ENCODE measurements at places on chromosomes 7 and 10. TPM values are rescaled to one million over a fixed set of nuclear protein-coding genes. Genes with fewer than 3 reads are reported as not detected.
A peak's percentile ranks its signal among the peaks of the same experiment; 100 is the strongest.

The TAS2R5 gene
- total RNA-seq: 3.4 TPM

The SUGCT gene
- 3.9 TPM for total RNA-seq

The EN2 gene
- not detected for total RNA-seq

The TIMM23B gene
- 17.8 TPM for total RNA-seq

The POLR2J2 gene
- total RNA-seq: 3.1 TPM

The GAD2 gene
- 9.7 TPM for total RNA-seq

The SYT15 gene
- 0.47 TPM for total RNA-seq

- DNase-seq: no peak
Measured at GRCh38 chr10:47184273-47184672, 115.7 kb upstream of the GDF10 start.

DNA sequence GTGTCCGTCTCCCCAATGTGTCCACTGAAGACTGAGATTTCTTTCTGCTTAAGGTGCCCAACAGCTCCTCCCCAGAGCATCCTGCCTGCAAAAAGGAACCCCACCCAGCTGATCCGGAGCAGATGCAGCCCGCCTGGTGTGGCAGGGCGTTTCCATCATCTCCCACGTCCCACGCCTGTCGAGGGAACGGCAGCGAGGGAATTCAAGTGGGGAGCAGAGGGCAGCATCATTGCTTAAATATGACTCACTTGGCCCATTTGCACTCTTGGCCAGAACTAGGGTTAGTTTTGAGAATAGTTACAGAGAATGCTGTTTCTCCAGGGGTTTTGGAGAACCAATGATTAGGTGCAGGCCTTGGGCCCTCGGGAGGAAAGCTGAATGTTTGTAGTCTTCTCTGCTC, 20.8 kb downstream of the VWA2 start:
- DNase-seq: no peak

DNA sequence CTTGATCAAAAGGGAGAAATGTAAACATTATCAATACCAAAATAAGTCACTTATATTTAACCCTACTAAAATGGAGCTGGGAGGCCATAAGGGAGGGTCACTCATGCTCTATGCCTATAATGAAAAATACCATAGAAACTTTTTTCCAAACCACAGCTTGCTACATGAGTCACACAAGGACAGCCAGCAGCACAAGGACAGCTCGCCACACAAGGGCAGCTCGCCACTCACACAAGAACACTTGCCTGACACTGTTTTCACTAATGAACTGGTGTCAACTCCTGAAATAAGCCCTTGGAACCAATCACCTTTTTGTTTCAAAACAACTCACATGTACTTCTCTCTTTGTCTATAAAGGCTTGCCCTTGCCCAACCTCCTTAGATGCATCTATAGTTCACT, 43.3 kb downstream of the FRMPD2 start:
- DNase-seq: no peak

DNA sequence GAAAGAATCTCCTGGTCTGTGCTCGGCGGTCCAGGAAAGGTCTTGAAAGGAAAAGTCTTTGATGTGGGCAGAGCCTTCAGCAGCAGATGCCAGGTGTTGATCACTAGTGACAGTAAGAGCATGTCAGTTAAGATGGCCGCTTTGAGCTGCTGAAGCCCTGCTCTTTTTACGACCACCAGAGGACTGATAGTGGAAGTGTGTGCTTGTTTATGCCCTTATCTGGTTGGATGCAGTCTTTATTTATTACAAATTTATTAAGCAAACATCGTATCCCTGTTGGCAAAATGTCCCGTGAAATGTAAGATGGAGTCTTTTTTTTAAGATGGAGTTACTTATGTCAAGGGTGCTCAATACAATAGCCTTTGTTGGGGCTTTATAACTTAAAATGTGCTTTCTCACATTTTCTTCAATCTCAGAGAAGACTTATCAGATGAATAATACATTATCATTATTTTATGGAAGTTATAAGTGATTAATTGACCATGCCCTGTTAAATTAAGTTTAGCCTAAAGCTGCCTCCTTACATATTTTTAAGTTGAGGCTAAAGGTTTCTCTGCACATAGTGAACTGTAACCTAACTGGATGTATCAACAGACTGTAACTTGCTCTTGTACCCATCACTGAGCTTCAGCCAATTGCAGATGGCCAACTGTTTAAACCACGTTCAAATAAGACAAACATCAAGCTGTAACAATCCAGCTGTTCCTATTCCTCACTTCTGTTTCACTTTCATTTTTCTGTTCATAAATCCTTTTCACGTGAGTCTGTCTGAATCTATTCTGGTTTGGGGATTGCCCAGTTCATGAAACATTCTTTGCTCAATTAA, 97.4 kb upstream of the PIK3CG start:
- no peak for DNase-seq

DNA sequence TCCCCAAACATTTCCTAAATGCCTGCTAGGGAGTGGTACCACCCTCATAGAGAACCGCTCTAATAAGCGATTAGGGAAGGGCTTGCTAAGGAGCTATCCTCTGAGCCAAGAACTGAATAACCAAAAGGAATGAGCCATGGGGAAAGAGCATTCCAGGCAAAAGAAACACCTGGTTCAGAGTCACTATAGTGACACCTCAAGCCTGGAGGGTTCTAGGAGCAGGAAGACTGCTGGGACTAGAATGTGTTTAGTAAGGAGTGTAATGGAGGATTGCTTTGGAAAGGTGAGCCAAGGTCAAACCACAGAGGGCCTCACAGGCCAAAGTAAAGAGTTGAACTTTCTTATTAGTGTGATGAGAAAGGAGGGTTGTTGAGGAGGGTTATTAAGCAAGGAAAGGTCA, 38.7 kb upstream of the NRBF2 start:
- DNase-seq: no peak

DNA sequence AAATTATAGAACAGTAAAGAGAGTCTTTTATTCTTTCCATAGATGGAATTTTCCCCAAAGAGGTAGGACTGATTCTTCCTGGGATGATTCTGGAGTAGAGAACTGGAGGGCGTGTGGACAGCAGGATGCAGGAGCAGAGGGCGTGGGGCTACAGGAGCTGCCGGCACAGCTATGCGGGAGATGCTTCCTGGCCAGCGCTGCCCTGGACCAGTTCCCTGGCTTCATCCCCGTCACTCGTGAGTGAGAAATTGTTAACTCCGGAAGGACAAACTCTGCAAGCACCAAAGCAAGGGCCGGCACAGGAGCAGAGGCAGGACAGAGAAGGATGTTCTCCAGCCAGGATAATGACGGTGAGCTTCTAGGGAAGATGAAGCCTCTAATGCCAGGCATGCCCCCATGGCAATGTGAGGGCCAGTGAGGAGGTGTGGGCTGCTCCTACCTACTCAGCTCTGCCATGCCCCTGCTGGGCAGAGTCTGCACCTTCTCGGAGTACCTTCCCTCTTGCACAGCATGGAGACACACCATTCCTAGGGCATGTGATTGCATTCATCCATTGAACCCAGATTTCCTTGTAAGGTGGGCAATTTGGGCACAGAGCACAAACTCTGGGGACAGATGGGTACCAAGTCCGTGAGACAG, 760.9 kb upstream of the IGFBP3 start:
- DNase-seq: no peak

DNA sequence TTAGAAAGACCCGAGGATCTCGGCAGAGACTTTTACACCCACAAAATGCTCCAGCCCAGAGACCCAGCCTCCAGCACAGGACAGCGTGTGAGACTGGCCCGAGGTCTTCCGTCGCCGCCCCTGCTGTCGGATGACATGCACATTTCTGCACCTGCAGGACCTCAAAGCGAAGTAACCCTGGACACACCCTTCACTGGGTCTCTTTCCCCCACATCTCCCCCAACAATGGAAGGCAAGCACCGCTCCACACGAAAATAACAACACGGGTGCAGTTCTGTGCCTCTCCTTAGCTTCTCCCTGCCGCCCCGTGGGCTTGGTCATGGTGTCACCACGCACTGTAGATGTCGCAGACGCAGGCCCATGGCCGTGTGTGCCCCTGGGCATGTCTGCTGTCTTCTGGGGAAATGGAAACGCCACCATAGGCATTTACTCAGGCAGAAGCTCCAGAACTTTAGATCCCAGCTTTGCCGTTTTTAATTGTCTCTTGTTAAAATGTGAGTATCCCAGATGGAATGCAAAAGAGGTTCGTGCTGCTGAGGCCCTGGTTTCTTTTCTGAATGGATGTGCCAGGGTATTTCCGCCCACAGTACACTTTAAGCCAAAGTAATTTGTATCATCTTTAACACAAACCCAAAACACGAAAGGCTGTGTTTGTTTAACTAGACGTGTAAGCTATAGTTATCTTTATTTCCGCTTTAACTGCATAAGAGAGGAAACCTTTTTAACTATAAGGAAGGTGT, 237.9 kb downstream of the MGMT start:
- no peak for DNase-seq

- no peak for DNase-seq
Measured at GRCh38 chr10:69107699-69108098, 16.3 kb upstream of the VPS26A start.

- peak; percentile 43 for DNase-seq
Measured at GRCh38 chr10:124524991-124525653, 63.5 kb downstream of the LHPP start.

All from occipital lobe (tissue), 3 donors.